ENCODE measurements at places on chromosomes 1 and 21. TPM values are rescaled to one million over a fixed set of nuclear protein-coding genes. Genes with fewer than 3 reads are reported as not detected.
A peak's percentile ranks its signal among the peaks of the same experiment; 100 is the strongest.

The CD101 gene
- 0.95 TPM for total RNA-seq

The SYPL2 gene
- total RNA-seq, result 2.1 TPM

The LDLRAD1 gene
- total RNA-seq, result not detected

The BLZF1 gene
- total RNA-seq, result 49.5 TPM

DNA sequence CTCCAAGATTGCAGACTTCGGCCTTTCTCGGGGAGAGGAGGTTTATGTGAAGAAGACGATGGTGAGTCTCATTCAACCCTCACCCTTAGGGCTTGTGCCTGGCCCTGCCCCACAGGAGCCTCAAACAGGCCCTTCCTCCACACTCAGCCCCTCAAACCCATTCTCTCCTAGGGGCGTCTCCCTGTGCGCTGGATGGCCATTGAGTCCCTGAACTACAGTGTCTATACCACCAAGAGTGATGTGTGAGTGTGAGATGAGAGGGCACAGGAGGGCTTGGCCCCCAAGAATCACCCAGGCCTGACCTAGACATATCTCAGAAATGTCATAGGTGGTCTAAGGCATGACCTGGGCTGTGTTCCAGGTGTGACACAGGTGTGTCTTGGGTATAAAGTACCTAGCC is 18.3 kb upstream of the MPL start:
- peak; percentile 55 for DNase-seq
- no peak overlapping the region for H3K27ac ChIP-seq
- no peaks in the 10 kb centered on the region for H3K36me3 ChIP-seq
- no peaks in the 10 kb centered on the region for H3K27me3 ChIP-seq
- no peaks in the 10 kb centered on the region for H3K4me1 ChIP-seq

GRCh38 chr21:27505516-27505915 is 538.6 kb upstream of the ADAMTS5 start:
- no peaks in the 10 kb centered on the region for H3K27me3 ChIP-seq
- no peak for DNase-seq

GRCh38 chr1:221774054-221774842 is 32.4 kb upstream of the DUSP10 start:
- H3K27ac ChIP-seq, result no peak overlapping the region
- DNase-seq, result no peak
- H3K4me1 ChIP-seq, result no peaks in the 10 kb centered on the region
- H3K27me3 ChIP-seq, result no peaks in the 10 kb centered on the region
- H3K36me3 ChIP-seq, result no peaks in the 10 kb centered on the region
- H3K4me3 ChIP-seq, result no peak overlapping the region

DNA sequence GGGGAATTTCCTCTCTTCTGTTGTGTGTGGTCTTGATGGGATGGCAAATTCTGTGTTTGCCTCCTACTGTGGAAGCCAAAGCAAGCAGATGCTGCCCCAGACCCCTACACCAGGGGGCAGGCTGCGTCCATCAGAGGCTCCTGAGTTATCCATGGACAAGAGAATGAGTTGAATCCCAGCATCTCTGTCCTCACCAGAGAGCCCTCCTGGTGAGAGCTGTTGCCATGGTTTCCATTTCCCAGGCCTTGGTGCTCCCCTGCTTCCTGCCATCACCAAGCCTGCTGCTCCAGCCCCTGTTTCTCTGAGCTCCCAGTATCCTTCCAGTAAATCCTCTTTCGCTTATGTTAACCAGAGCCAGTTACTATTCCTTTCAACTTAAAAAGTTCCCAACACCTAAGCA is 20.4 kb upstream of the GNG12 start:
- H3K4me3 ChIP-seq, result no peak overlapping the region
- H3K4me1 ChIP-seq, result peaks cover 13% of the 10 kb centered on the region
- no peak for DNase-seq

GRCh38 chr21:41774467-41775148 is 7.8 kb upstream of the RIPK4 start:
- no peak for DNase-seq
- no peak overlapping the region for H3K27ac ChIP-seq
- peaks cover 9% of the 10 kb centered on the region for H3K27me3 ChIP-seq

DNA sequence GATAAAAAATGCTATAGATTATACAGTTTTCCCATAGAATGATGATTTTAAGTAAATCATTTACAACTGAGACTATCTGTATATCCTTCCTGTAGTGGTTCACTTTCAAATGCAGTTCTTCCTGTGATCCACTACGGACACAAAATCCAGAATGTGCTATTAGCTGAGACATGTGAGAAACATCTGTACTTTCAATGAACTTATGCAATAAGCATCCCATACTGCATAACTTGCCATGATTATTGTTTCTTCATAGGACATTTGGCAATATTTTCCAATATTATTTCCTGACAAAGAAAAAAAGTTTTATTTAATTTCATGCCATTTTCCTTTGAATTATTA is 83.5 kb upstream of the PRDX6 start:
- no peaks in the 10 kb centered on the region for H3K27me3 ChIP-seq
- no peak for DNase-seq
- no peak overlapping the region for H3K4me3 ChIP-seq
- H3K36me3 ChIP-seq, result no peaks in the 10 kb centered on the region
- H3K4me1 ChIP-seq, result no peaks in the 10 kb centered on the region
- H3K27ac ChIP-seq, result no peak overlapping the region

DNA sequence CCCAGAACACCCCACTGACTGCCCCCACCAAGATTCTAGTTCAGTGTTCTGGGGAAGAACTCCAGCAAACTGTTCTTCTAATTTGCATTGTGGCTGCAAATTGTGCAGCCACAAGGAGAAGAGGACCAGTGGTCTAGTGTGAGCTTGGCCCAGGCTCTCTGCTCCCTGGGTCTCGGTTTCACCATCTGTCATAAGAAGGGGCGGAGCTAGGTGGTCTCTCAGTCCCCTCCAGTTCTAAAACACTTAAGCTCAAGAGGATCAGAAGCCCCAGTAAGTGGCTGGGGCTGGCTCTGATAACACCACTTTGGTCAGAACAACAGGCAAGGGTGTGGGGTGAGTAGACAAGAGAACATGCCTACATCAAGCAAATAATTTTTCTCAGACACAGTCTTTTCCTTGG is 99.9 kb downstream of the BEND5 start:
- no peaks in the 10 kb centered on the region for H3K36me3 ChIP-seq
- DNase-seq, result no peak
- no peaks in the 10 kb centered on the region for H3K27me3 ChIP-seq
- no peak overlapping the region for H3K27ac ChIP-seq
- no peaks in the 10 kb centered on the region for H3K4me1 ChIP-seq

- H3K27me3 ChIP-seq, result no peaks in the 10 kb centered on the region
- DNase-seq, result no peak
- H3K4me1 ChIP-seq, result peaks cover 6% of the 10 kb centered on the region
- no peaks in the 10 kb centered on the region for H3K36me3 ChIP-seq
- peak overlapping the region; percentile 38 for H3K4me3 ChIP-seq
Measured at GRCh38 chr1:173406783-173407230, 70.3 kb upstream of the PRDX6 start.

DNA sequence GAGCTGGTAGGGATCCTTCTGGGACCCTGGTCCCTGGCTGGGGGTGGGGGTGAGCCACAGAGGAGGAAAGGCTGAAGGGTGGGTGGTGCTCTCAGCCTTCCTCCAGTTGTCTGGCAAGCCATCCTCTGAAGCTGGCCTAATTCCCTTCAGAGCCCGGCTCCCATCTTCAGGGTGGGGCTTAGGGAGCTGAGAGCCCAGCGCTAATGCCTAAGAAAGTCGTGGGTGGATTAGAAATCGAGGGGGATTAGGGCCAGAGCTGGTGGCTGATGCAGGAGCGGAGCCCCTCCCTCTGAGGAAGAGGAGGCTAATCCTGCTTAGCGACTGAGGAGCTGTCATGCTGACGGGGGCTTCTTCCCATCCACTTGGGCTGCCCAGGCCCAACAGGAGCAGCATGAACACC is 30.8 kb upstream of the DMBX1 start:
- H3K4me3 ChIP-seq, result no peak overlapping the region
- no peaks in the 10 kb centered on the region for H3K4me1 ChIP-seq
- DNase-seq, result no peak
- no peak overlapping the region for H3K27ac ChIP-seq

- H3K36me3 ChIP-seq, result no peaks in the 10 kb centered on the region
- H3K4me1 ChIP-seq, result no peaks in the 10 kb centered on the region
- peak overlapping the region; percentile 42 for H3K4me3 ChIP-seq
- peak; percentile 92 for DNase-seq
Measured at GRCh38 chr1:178037510-178038253, 56.2 kb upstream of the RASAL2 start.

DNA sequence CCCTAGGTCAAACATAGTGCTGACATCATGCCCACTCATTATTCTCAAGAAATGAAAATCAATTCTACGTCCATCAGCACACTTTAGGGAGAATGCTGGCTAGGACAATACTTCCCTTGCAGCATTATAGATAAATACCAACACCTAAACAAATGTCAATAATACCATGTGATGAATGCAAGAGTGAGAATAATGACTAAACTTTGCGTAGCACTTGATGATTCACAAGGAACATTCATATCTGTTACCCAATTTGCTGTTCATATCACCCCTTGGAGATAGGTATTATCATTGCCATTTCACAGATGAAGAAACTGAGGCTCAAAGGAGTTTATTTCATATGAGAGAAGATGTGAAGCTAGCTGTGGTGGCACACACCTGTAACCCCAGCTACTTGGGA is 24.8 kb upstream of the EPS15 start:
- H3K4me1 ChIP-seq, result no peaks in the 10 kb centered on the region
- H3K27ac ChIP-seq, result no peak overlapping the region
- H3K27me3 ChIP-seq, result no peaks in the 10 kb centered on the region
- DNase-seq, result no peak
- no peak overlapping the region for H3K4me3 ChIP-seq

GRCh38 chr21:34583926-34584563 is 30.9 kb downstream of the RCAN1 start:
- peaks cover 10% of the 10 kb centered on the region for H3K4me1 ChIP-seq
- H3K4me3 ChIP-seq, result no peak overlapping the region
- DNase-seq, result no peak
- H3K27ac ChIP-seq, result no peak overlapping the region
- no peaks in the 10 kb centered on the region for H3K36me3 ChIP-seq

DNA sequence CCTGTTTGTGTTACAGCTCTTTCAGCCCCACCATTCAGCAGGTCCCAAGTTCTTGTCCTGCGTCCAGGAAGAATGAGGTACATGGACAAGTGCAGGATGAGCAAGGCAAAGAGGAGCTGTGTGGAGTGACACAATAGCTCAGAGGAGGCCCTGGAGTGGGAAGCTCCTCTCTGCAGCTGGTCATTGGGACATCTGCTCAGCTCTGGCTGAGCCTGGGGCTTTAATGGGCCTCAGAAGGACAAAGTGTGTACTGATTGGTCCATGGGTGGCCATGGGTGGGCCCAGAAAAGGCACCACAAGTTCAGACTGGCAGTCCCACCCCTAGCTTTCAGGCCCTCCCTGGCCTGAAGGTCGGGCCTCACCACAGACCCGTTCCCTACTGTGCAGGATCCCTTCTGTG is 14.7 kb upstream of the HYI start:
- H3K36me3 ChIP-seq, result no peaks in the 10 kb centered on the region
- no peaks in the 10 kb centered on the region for H3K4me1 ChIP-seq
- no peaks in the 10 kb centered on the region for H3K27me3 ChIP-seq
- H3K27ac ChIP-seq, result no peak overlapping the region
- DNase-seq, result no peak
- H3K4me3 ChIP-seq, result no peak overlapping the region

DNA sequence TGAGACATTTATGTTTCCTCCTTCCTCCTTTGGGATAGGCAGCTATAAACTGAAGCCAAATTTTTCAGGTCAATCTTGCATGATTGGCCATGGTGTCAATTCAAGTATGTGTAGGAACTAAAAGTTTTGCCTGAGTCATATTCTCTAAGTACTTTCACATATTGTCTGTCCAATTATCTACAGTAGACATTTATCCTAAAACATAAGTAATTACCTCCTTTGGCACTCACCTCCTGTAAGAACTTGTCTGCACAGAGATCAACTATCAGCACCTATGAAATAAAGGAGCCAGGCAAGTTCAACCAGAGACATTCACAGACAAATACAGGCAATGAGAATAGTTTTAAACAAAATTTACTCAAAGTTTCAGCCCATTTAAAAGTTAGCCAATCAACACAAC is 14.2 kb upstream of the BCAS2 start:
- no peak overlapping the region for H3K4me3 ChIP-seq
- no peak overlapping the region for H3K27ac ChIP-seq
- H3K4me1 ChIP-seq, result no peaks in the 10 kb centered on the region
- no peaks in the 10 kb centered on the region for H3K27me3 ChIP-seq
- DNase-seq, result no peak

- H3K36me3 ChIP-seq, result no peaks in the 10 kb centered on the region
- no peak overlapping the region for H3K4me3 ChIP-seq
- H3K27ac ChIP-seq, result no peak overlapping the region
- peak; percentile 74 for DNase-seq
- H3K27me3 ChIP-seq, result no peaks in the 10 kb centered on the region
Measured at GRCh38 chr1:78676347-78676982, 26.8 kb downstream of the IFI44 start.
